ENCODE measurements at places on chromosomes 5 and 9.

DNA sequence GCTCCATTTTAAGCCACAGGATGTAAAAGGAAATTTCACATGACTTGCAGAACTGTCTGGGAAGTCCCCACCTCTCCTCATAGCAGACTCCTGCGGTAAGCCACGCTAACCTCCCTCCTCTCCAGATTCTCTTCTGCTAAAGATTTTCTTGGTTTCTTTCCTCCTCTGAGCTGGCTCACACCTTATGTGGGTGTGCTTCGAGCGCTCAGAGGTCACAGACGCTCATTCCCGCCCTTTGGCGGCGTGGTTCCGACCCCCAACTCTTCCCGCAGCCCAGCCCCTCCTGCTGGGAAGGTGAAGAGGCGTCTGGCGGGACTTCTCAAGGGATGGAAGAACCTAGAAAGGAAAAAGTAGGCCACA is 32.9 kb upstream of the CDK20 start:
- DNase-seq: peak; percentile 42

DNA sequence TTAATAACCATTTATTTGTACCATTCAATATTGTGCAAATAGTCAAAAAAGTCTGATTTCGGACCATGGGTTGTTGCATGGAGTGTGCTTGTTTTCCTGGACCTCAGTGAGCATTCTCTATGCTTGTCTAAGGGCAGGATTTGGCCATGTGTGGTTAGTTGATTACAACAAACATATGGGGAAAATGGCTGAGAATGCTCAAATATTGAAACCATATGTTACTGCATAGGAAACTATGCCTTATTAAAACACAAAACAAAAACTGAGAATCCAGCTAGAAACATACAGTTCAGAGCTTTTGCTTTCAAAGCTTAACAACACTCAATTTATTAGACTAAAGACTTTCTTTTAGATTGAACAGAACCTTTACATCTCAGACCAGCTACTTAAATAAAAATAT is 928.3 kb downstream of the NR2F1-AS1 start:
- DNase-seq: no peak

- DNase-seq: no peak
These were observed 44.7 kb upstream of the HMGCS1 start for GRCh38 chr5:43357878-43358281.

GRCh38 chr5:95779611-95780010 is 42.9 kb downstream of the GLRX start:
- DNase-seq: no peak

GRCh38 chr9:105361873-105362272 is 86.0 kb upstream of the FSD1L start:
- no peak for DNase-seq

DNA sequence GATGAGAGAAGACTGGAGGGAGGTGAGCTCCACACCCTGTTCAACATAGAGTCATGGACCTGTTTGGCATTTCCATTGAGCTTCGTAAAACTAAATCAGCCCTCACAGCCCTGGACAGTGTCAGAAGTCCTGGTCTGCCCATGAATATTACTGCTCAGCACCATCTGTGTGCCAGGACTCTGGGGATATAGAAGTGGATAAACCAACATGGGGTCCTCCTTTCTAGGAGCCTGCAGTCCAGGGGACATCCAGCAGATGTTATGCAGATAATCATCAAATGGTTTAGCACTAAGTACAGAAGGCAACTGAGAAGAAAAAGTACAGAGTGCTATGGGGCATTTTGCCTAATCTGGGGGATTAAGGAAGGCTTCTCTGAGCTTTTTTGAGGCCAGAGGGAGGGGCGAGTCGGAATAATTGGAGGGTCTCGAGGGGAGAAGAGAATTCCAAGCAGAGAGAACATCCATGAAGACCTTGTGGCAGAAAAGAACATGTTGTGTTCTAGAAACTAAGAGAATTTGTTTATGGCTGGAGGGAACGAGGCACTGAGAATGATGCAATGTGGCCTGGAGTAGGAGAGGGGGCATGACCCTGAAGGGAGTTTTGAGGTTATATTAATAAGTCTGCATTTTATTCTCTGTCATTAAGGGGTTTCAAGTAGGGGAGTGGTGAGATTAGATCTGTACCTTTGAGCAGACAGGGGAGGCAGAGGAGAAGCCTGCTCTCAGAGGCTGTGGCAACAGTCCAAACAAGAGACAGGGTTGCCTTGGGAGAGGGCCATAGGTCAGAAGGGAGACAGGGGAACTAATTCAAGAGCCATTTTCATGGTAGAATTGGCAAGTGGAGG is 63.5 kb upstream of the SLC2A8 start:
- DNase-seq: no peak

DNA sequence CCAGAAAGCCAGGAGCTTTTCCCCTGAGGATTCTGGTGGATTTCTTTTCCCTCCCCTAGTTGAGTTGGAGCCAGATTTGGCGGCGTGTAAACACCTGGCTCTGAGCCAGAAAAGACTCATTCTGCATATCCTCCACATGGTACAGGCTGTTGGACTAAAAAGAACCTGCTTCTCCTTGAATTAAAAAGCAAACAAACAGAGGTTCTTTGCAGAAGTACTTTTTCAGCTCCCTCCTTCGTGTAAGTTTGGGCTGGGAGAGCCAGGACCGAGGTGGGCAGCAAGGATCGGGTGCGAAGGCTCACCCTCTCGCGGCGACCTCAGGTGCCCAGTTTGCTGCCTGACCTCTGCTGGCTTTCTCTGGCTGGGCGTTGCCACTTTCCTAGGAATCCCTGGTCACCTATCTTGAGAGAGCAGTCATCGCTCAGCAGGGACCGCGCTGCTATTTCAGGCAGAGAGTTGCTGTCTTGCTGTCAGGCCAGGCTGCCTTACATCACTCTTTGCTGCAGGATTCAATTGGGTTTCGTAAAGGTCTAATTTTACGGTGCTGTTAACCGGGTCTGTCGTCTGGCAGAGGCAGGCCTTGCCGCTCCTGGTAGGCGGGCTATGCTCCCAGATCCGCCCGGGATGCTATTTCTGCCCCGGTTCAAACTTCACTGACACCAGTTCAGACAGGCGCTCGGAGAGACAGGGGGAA is 3.2 kb downstream of the PAPPA start:
- DNase-seq: peak; percentile 42

DNA sequence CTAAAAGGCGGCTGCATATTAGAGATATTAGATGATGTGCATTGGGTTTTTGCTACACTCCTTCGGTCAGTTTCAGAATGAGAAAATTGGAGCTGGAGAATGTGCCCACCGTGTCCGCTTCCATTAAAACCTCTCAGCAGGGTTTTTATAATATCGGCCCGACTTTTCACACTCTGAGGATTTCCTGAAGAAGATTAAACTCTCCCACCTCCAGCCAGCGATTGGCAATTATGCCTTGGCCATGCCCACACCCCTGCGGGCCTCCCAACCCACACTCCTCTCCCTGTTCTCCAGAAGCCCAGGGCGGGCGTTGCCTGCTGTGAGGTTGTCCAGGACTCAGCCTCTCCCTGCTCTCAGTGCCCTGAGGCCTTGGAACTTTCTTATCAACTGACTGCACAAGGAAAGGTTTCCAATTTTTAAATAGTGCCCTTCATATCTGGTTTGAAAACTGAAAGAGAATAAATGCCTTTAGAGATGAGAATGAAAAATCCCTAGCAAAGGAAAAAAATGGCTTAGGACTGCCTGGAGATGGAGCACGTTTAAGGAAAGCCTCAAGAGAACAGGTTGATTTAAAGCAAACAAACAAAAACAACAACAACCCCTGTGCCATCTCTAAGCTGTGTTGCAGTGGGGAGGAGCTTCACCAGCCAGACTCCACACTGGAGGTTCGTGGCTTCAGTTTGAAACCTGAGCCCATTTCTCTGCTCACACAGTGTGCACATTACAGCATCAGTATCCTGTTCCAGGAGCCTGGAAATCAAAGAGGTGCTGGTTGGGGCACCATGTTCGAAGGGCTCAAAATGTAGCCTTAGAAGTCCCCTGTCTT is 292.9 kb downstream of the NSG2 start:
- DNase-seq: peak; percentile 62

DNA sequence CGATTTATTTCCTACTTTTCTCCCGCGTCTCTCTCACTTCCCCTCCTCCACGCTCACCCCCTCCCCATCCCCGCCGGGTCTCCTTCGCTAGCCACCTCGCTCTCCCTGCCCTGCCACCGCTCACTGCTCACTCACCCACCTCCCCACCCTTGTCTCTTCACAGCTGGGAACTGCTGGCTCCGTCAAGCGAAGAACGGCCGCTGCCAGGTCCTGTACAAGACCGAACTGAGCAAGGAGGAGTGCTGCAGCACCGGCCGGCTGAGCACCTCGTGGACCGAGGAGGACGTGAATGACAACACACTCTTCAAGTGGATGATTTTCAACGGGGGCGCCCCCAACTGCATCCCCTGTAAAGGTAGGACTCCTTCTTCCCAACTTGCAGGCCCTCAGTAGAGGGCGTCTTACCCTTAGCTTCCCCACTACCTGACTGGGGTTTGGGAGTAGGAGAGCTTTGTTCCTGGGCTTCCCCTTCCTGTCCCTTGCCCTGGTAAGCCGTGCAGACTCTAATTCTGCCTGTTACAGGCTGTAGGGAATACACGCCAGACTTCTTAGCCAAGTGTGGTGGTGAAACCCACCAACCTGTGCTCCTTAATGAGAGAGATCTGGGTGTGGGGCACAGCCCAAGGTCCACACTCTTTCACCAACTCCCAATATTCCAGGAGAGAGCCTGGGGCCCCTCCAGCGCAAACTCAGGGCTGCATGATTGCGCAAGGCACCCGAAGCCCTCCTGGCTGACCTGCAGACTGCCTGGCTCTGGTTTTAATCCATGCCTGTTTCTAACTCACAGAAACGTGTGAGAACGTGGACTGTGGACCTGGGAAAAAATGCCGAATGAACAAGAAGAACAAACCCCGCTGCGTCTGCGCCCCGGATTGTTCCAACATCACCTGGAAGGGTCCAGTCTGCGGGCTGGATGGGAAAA is 2.5 kb downstream of the FST start:
- no peak for DNase-seq
